OCI-M1 (cell line): ENCODE measurements at places on chromosomes 12 and 14.
A peak's percentile ranks its signal among the peaks of the same experiment; 100 is the strongest.

DNA sequence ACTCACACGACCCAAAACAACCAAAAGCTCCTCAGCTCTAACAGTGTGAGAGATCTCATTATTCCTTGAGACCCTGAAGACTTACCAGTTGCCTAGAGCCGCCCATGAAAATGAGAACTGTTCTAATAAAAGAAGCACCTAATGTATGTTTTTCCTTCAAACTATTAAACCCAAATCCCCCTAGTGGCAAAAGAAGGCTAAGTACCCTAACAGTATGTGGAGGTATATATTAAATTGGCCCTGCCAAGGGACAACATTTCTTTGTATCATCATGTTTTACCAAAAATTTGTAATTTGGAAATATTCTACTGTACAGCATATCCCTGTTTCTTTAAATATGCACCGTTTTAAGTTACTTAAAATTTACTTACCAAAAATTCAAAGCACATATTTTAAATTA is 38.0 kb upstream of the PPFIA2 start:
- peak; percentile 43 for DNase-seq

DNA sequence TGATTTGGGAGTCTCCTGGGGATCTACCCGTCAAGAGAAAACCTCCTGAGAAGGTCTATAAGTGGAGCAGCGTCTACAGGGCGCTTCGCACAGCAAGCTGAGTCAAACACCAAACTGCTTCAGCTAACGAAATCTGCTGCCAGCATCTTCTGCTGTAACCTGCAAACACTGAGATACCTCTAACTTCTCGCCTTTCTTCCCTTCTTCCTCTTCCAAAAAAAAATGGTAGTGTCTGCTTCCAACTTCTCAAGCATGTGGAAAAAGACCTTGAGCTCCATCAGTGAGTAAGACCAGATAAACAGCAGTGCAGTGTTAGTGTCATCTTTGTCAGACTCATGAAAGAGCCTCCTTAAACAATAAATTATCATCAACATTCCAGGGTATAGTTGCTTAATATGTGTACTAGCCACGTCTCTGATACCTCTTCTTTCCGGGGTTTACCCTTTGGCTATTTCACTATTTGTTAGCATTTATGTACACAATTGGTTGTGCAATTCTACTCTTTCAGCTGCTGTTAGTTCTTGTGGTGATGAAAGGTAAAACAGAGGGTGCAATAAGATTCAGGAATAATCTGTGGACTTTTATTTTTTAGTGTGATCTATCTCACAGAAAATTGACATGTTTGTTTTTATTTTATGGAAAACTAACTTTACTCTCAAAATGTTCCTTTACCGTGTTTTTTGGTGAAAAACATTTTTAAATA is 81.6 kb downstream of the LLPH start:
- DNase-seq = no peak

- DNase-seq = no peak
Observed at GRCh38 chr14:91293281-91293680, 48.8 kb upstream of the GPR68 start.

DNA sequence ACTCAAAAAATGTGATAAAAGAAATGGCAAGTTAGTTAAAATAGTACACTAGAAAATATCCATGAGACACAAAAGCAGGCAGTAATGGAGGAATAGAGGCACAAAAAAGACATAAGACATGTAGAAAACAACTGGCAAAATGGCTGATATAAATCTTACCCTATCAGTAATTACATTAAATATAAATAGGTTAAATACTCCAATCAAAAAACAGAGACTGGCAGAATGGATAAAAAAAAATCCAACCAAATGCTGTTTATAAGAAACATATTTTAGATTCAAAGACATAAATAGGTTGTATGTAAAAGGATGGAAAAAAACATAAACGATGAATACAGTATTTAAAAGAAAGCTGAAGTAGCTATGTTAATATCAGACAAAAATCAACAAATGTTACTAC is 15.3 kb upstream of the BATF start:
- DNase-seq = no peak

DNA sequence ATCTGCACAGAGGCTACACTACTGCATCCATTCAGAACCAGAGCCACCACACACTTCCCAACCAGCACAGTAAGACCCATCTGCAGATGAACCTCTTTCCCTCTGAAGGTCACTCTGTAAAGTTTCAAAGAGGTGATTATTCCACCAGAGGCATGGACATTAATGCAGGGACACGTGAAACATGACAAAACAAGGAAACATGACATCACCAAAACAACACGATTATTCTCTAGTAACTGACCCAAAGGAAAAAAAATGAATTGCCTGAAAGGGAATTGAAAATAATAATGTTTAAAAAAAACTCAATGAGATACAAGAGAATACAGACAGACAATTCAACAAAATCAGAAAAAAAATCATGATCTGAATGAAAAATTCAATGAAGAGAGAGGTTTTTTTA is 139.1 kb downstream of the RERGL start:
- no peak for DNase-seq

GRCh38 chr14:104345621-104346462 is 207.5 kb downstream of the KIF26A start:
- no peak for DNase-seq

DNA sequence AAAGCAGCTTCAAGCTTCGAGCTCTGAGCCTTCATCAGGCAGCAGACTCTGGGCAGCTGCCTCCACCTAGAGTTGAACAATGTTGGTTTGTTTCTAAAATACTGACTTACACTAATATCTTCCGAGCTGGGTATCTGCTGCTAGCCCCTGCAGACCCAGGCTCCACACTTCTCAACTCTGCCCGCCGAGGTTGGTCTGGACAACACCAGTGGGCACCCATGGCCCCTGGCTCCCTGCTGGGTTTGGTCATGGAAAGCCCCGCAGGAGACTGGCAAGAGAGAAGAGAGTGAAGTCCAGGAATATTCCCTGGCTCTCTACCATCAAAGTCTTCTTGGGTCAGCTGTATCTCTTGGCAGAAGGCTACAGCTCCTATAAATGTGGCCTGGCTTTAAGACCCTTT is 214.2 kb upstream of the TMEM132C start:
- peak; percentile 25 for DNase-seq

GRCh38 chr14:99289394-99290189 is 17.6 kb upstream of the BCL11B start:
- DNase-seq = no peak

GRCh38 chr14:23163830-23164229 is 19.6 kb downstream of the SLC7A8 start:
- no peak for DNase-seq

DNA sequence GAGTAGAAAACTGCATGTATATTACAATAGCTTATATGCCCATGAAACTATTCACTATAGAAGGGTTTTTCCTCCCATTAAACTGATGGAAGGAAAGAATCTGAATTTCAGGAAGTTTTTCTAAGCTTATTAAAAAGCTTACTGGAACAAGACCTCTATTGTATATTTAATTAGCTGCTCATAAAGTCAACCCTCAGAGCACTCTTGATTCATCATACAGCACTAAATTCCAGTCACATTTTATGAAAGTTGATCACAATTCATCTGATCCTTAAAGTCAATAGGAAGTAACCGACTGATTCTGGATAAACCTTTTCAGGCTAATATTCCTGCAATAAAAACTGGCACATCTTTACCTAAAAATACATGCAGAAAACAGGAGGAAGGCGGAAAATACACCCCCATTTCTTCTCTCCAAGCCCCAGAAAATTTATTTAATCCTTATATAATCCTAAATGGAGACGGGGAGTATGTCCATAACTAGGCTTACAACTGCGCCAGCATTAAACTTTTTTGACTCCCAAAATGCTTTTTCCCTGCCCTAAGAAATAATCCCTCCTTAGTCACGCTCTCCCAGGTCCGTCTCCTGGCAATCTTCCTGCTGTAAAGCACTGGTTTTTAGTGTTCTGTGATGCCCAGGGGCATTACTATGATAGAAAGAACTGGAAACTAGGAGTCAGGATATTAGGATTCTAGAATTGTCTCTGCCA is 35.3 kb downstream of the DICER1 start:
- no peak for DNase-seq

GRCh38 chr14:67453575-67454300 is 34.8 kb downstream of the TMEM229B start:
- no peak for DNase-seq

- DNase-seq = no peak
Observed at GRCh38 chr12:11886339-11886738, 184.4 kb upstream of the BCL2L14 start.

- no peak for DNase-seq
Observed at GRCh38 chr12:15225136-15225862, 4.1 kb upstream of the RERG start.

GRCh38 chr12:30725739-30726138 is 29.0 kb downstream of the CAPRIN2 start:
- no peak for DNase-seq

- no peak for DNase-seq
Observed at GRCh38 chr14:50659327-50659974, 8.7 kb downstream of the SAV1 start.

- DNase-seq = no peak
Observed at GRCh38 chr14:52067873-52068614, 815 bp downstream of the NID2 start.

GRCh38 chr14:48125654-48126053 is 450.2 kb upstream of the MDGA2 start:
- no peak for DNase-seq

DNA sequence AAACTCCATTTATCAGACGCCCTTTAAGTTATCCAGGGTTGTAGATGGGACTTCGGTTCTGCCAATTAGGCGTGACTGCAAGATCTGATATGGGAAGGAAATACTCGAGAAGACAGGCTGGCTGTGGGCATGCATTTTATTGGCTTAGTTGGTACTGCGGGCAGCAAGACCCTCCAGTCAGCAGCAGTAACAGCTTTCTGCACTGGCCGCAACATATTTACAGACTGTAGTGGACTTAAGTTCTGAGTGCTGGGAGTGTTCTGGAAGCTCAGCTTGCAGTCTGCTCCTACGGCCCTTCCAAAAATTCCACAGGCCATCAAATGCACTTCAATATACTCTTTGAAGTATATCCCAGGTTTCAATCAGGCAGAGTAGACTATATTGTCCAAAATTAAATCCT is 21.1 kb downstream of the KITLG start:
- DNase-seq = no peak

- DNase-seq = peak; percentile 71
Observed at GRCh38 chr12:6821591-6822425, at the start of gene GPR162. TSS of gene GPR162 (plus strand) at chr12:6821821. CDS start at chr12:6823899, 2,078 bp downstream.

GRCh38 chr14:94932589-94932988 is 162.7 kb upstream of the GSC start:
- no peak for DNase-seq

DNA sequence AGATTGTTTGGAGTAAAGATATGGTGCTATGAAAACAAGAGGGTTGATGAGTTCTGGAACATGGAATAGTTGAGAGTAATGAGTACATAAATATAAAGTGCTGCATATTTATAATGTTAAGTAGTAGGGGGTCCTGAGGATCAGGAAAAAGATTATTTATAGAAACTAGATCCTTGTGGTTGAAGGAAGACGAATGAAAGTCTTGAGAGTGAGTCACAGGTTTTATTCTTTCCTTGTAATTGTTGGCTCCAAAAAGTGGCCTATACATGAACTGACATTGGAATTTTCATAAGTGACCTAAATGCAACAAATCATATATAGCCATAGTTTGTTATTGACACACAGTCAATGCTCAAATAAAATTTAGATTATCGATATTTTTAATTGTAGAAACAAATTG is 440.4 kb upstream of the PRICKLE1 start:
- no peak for DNase-seq

- DNase-seq = no peak
Observed at GRCh38 chr12:68479896-68480291, 130.8 kb upstream of the RAP1B start.

- no peak for DNase-seq
Observed at GRCh38 chr12:27104546-27104945, 22.2 kb upstream of the C12orf71 start.

GRCh38 chr12:116009805-116010204 is 267.7 kb downstream of the MED13L start:
- DNase-seq = no peak

GRCh38 chr12:72505227-72505626 is 233.1 kb downstream of the TRHDE start:
- no peak for DNase-seq

DNA sequence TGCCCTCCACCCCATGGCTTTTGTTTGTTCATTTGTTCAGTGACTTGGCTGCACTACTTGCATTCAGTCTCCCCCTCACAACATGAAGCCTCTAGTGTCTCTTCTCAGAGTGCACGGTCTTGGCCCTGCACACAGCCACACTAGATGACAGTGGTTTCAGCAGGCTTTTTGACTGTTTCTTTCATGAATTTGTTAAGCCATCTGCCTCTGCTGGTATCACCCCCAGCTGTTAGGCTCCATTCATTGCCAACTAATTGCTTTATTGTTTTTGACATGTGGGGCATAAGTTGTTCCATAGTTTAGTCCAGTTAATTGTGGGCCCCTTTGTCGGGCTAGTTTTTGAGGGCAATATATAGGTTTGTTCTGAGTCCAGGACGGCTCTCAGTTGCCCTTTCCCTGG is 18.8 kb downstream of the OS9 start:
- DNase-seq = no peak

GRCh38 chr14:54854181-54854580 is 48.4 kb downstream of the GCH1 start:
- DNase-seq = no peak

DNA sequence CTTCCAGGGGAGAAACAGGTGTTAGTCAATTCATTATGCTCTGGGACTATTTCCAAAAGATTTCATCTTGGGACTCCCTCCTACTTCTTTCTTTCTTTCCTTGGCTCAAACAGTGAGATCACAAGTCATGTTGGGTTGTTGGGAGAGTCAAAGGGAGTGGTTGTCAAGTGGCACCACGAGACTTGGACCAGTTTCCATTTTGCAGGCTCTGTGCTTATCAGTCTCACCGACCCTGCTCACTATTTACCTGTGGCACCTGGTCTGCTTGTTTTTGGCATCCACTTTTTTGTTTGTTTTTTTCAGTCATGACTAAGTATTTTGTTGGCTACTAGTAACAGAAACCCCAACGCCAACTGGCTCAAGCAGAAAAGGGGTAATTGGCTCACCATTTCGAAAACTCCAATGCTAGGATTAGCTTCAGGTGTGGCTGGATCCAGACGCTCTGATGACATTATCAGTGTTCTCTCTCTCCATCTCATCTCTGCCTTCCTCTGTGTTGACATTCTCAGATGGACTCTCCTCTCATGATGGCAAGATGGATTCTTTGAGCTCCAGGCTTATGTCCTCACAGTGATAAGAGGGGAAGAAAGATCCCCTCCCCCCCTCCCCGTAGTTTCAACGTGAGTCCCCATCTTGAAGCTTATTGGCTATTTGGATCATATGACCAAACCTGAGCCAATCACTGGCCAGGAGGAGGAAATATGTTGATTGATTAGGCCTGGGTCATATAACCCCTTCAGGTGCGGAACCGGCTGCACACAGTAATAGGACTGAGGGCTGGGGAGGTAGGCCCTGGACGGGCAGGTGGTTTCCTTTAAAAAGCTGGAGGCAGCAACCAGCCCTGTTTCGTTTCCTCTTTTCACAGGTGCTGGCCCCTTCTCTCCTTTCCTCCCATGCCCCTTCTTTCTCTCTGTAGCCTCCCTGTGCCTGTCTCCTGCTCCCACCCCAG is 84.2 kb downstream of the AACS start:
- no peak for DNase-seq

- peak; percentile 59 for DNase-seq
Observed at GRCh38 chr14:59028476-59029202, 159.8 kb upstream of the DAAM1 start.
